Endothelial cell (in vitro differentiated cells): ENCODE measurements at places on chromosomes 12 and 14.

DNA sequence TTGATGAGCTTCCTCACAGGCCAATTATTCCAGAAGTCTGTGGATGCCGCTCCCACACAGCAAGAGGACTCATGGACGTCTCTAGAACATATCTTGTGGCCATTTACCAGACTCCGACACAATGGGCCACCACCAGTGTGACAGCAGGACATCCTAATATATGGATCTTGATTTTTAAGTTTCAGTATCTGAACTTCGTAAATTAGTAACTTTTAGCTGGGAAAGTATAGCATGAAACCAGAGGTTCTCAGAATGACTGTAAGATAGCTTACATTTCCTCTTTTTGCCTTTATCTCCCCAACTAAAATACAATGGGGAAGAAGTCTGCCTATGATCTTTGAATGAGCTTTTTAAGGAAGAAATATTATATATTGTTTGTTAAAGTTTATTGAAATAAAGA lies 87.0 kb downstream of the DNAI7 start:
- no peak for DNase-seq

DNA sequence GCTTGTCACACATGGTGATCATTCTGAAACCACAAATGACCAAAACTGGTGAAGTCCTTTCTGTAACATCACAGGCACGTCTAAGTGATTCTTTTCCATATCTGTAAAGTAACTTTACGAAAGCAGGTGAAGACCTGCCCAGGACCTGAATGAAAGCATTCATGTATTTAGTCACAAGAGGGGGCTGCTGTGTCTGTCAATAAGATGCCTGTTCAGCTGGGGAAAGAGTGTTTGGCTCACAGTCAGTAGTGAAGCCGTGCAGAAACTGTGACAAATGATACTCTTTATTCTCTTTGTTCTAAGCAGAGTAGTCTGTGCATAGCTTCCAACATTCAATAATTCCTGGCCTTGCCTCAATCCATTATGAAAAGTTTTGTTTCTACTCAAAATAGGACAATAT lies 373.5 kb upstream of the OR4E1 start:
- peak; percentile 21 for DNase-seq

GRCh38 chr12:116201908-116202307 lies 75.6 kb downstream of the MED13L start:
- no peak for DNase-seq

GRCh38 chr12:84134797-84135366 lies 777.7 kb downstream of the SLC6A15 start:
- DNase-seq = no peak

DNA sequence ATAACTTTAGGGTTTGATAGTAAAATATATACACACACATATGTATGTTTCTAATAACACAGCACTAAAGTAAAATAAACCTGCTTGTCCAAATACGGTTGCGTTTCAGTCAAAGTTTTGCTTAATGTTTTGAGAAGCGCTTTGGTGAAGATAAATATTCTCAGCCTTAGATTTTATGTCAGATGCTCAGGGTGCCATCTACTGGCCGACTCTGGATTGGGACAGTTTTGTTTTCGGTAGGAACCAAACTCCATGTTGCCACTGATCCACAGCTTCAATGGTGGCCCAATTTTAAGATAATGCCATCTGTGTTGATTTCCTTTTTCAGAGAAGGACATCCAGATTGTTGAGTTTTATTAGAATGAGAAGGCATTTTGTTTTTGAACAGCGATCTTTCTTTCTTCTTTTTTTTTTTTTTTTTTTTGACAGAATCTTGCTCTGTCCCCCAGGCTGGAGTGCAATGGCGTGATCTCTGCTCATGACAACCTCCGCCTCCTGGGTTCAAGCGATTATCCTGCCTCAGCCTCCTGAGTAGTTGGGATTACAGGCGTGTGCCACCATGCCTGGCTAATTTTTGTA lies 43.1 kb downstream of the LLPH start:
- DNase-seq = peak; percentile 69

DNA sequence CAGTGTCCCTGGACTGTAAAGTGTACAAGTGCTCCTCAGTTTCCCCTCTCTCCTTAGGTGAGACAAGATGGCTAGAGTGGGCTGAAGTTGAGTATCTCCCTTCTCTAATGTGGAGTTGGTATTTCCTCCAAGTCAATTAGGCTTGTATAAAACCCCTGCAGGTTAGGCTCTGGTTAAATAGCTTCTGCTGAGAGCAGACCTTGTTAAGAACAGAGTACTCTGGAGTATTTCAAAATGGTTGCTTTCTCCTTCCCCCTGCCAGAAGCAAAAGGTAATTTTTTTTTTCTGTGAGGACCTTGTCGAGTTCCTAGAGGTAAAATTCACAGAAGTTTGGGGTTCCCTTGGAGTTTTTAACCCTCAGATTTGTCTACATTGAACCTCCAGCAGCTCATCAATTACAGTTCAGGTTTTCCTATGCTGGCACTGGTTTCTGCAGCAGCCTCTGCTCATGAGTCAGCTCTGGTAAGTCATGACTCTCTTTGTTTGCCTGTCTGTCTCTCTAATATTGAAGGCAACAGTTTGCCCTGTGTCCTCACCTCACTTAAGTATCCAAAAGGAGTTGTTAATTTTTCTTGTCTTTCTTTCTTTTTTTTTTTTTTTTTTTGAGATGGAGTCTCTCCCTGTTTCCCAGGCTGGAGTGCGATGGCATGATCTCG lies 27.8 kb upstream of the GLIPR1 start:
- DNase-seq = no peak

DNA sequence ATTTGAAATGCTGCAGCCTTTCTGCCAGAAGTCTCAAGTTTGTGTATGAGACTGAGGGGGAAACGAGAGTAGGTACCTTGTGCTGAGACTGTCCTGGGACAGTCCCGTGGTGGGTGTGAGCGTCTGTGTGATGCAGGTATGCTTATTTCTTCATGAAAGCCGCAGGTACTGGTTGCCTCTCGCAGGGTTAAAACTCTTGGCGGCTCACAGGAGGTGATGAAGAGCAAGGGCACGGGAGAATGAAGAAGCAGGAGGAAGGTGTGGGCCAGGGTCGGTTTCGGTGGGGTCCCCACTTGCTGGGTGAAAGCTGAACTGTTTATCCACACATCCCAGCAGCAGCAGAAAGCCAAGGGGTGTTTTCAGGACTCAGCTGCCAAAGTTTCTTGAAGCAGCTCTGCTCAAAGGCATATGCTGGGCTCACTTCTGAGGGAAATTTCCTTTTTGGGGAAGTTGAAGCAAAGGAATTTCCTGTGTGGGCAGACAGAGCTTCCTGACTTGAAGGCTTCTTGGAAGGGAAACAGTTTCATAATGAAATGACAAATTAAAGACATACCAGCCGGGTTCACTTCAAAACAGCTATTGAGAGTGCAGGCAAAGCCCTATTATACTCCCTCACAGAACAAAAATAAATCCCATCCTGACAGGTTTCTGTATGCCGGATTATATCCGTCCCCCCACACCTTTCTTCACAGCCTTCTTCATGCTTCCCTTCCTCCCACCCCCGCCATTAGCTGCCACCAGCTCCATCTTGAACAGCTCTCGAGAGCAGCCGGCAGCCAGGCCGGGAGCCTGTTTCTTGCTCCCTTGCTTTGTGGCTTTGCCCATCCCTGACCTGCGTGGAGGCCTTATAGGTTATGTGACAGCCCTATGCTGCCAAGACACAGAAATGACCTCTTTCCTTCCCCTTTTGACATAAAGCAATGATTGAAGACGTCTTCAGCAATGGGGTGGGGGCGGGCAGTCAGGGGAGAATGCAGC lies 116.6 kb downstream of the ETV6 start:
- peak; percentile 39 for DNase-seq

DNA sequence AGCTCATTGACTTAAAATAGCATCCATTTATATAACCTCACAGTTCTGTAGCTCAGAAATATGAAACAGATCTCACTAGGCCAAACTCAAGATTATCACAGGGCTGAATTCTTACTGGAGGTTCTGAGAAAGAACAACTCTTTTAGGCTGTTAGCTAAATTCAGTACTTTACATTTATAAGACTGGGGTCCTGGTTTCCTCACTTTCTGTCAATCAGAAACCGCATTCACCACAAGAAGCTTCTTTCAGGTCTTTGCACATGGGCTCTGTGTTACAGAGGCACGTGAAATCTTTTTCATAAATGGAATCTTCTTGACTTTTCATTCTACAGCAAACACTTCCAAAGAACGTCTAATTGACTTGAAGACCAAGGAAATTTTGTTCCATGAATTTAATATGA lies 876.3 kb upstream of the FOXG1 start:
- no peak for DNase-seq

GRCh38 chr14:37988472-37988871 lies 219.2 kb upstream of the SSTR1 start:
- DNase-seq = no peak

- DNase-seq = no peak
Observed at GRCh38 chr12:51972849-51973273, 21.4 kb downstream of the ACVR1B start.

- no peak for DNase-seq
Observed at GRCh38 chr12:75774261-75775052, 257.1 kb downstream of the PHLDA1 start.

DNA sequence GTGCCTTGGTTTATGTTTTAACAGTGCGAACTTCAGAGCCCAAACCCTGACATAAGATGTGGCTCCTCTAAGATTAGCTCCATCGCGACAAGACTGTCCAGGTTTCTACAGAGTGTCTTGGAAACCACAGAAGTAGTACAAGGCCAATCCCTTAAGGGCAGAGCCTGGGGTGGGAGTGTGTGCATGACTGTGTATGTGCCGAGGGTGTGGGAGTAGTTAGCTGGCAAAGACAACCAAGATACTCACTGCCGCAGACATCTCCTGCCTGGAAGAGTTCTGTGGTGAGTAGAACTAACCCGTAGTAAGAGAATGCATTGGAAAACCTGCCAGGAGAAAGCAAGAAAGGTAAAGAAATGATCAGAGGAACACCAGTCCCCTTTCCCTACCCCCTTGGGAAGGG lies 54.1 kb downstream of the DAO start:
- DNase-seq = no peak

GRCh38 chr14:61240206-61240605 lies 40.9 kb downstream of the TMEM30B start:
- DNase-seq = no peak

- DNase-seq = no peak
Observed at GRCh38 chr12:116538076-116538591, 21.0 kb upstream of the MAP1LC3B2 start.

DNA sequence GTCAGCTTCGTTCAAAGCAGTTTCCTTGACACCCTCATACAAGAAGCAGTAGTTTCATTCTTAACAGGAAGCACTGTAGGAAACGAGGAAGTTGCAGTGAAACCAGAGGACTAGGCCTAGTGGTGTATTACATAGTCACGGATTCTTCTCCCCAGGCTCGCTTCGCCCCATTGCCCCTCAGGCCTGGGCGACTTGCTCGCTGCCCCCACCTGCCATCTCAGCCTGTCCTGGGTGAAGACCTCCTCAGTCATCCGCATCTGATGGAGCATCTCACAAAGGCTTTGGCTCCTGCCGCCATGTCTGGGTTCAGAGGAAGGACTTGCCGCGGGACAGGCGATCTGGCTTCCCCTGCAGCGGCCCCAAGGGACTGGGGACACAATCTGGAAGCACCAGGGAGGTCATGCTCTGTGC lies 93.5 kb downstream of the LMNTD1 start:
- no peak for DNase-seq

DNA sequence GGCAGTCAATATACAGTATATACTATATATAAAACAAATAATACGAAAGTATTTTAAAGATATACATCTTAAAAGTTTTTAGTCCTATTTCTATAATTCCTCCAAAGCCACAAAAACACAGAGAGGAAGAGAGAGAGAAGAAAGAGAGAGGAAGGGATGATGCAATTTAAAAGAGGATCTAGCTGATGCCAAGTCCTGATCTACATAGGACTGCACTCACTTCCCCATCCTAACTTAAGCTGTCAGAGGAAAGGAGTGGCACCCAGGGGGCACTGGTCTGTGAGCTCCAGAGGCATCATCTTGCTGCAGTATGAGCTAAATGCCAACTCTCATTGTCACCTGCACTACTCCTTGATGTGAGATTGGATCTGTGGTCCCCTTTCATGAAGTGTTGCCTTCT lies 95.8 kb downstream of the C12orf42 start:
- no peak for DNase-seq

GRCh38 chr12:124277394-124278241 lies 17.3 kb upstream of the RFLNA start:
- DNase-seq = no peak

DNA sequence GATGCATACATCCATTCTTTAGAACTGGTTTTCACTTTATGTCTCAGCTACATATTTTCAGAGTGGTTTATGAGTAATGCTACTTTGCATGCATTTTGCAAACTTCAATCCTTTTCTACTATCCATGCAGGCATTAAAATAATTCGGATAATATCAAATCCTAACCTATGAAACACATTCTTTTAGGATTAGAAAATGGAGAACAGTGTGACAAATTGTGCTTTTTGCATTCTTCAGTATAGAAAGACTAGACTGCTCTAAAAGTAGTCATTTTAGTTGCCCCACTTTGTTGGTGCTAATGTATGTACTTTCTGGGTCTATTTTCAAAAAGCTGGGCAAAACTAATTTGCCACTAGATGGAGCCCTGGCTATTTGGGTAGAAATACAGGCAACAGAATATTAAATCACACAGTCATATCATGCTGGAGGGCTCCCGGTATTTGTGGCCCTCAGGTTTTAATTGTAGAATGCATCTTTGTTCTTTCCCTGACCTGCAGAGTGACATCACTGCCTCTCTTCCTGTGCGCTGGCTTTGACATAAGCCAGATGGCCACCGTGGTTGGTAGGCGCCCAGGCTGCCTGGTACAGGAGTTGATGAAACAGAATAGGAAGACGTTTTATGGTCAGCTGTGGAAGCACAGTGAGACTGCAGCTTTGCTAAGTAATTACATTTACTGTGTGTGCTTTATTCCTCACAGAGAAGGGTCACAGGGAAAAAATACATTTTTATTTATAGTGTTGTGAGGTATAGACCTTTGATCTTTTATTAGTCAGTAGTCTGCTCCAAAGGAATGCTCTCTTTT lies 28.1 kb downstream of the MSRB3 start:
- peak; percentile 33 for DNase-seq

DNA sequence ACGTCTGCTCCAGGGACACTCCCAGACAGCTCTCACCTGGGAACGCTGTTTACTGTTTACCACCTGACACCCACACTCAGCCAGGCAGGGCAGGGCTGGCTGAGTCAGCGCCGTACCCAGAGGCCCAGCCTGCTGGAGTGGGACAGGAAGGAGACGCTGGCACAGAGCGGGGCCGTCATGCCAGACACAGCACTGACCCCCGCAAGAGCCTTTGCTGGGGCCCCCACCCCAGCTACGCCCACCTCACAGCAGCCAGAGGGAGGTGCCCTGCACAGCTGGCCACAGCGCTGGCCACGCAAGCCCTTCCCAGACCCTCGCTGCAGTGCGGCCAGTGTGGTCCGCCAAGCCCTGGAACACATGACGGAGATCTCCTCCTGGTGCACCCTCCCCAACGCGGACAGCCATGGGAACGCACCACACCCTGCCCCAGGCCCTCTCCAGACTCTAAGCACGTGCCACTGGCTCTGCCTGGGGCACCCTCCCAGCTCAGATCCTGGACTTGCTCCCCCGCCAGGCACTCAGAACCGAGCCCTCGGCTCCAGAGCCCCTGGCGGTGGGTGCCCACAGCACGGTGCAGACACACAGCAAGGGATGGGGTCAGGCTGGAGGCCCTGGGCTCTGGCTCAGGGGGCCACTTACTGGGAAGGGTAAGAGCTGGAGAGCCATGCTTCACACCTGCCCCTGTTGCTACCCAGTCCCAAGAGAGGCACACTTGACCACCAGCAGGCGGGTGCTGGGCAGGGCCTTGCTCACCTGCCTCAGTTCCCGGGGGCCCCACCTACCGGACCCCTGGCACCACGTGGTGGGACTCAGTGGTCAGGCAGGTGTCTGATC lies 5.7 kb downstream of the AHNAK2 start:
- no peak for DNase-seq

- DNase-seq = no peak
Observed at GRCh38 chr12:69130064-69130463, 109.3 kb upstream of the CPSF6 start.
